ENCODE measurements at places on chromosomes 7 and 10. TPM values are rescaled to one million over a fixed set of nuclear protein-coding genes. Genes with fewer than 3 reads are reported as not detected.

The ZNF777 gene
- polyA plus RNA-seq: 10.2 TPM

The IRF5 gene
- 5.5 TPM for polyA plus RNA-seq

The RTKN2 gene
- polyA plus RNA-seq: 5.7 TPM

The OR2A1 gene
- 0.94 TPM for polyA plus RNA-seq

The INTS15 gene
- polyA plus RNA-seq: 28.6 TPM

The IFIT1B gene
- polyA plus RNA-seq: 0.34 TPM

The HOXA6 gene
- polyA plus RNA-seq: 4.0 TPM

The GRM3 gene
- 0.16 TPM for polyA plus RNA-seq

The FZD8 gene
- polyA plus RNA-seq: 5.5 TPM

The ADRA2A gene
- 5.4 TPM for polyA plus RNA-seq

The PAPSS2 gene
- 46.0 TPM for polyA plus RNA-seq

The MMRN2 gene
- polyA plus RNA-seq: 7.2 TPM

The CPA2 gene
- 28.4 TPM for polyA plus RNA-seq

The GIMAP7 gene
- 14.7 TPM for polyA plus RNA-seq

The GSTO2 gene
- 35.7 TPM for polyA plus RNA-seq

The CAV1 gene
- polyA plus RNA-seq: 100 TPM

The NUTM2D gene
- 3.8 TPM for polyA plus RNA-seq

Data from large intestine (tissue), 12 donors.